ENCODE measurements at places on chromosomes 12 and 14. TPM values are rescaled to one million over a fixed set of nuclear protein-coding genes. Genes with fewer than 3 reads are reported as not detected.

- no peak overlapping the region for H3K27ac ChIP-seq
- H3K4me1 ChIP-seq: no peaks in the 10 kb centered on the region
- no peak overlapping the region for H3K4me3 ChIP-seq
- H3K27me3 ChIP-seq: no peaks in the 10 kb centered on the region
- H3K36me3 ChIP-seq: no peaks in the 10 kb centered on the region
- no peak for DNase-seq
Observed at GRCh38 chr14:90587918-90588317, 191.1 kb downstream of the CALM1 start.

DNA sequence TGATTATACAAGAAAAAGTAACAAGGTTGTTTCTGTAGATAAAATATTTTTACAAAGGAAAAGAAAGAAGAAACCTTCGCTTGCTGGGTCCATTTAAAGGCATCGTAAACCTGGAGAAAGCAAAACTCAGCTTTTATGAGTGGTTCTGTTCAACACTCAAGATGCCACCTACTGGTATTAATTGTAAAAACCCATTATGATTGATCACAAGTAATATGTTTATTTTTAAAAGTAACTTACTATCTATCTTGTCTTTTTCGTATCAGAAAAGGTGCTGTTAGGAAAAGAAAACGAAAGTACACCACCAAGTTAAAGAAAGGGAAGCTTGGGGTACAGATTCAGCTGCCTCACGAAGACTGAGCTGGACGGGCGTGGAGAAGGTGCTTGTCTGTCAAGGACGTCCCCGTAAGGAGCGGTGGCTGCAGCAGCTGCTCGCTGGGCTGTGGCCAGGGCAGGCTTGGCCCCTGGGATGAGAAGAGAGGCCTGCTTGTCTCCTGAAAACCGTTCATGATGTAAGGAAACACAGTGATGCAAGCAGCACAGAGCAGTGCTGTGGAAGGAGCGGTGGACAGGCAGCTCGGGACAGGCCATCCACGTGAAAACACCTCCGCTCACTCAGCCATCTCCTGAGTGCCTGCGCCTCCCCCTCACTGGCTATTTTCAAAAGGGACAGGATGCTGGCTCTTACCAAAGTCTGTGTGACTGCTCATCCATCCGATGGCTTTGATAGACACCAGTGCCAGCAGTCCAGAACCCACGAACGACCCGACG is 25.0 kb downstream of the SLC15A4 start:
- no peak for DNase-seq
- no peak overlapping the region for H3K27ac ChIP-seq

- no peaks in the 10 kb centered on the region for H3K27me3 ChIP-seq
- peaks cover 23% of the 10 kb centered on the region for H3K36me3 ChIP-seq
- no peak overlapping the region for H3K4me3 ChIP-seq
- no peak overlapping the region for H3K27ac ChIP-seq
Observed at GRCh38 chr14:30656190-30656632, 34.1 kb downstream of the SCFD1 start.

TRIM9 gene
- total RNA-seq: 0.52 TPM

- no peak overlapping the region for H3K27ac ChIP-seq
- H3K36me3 ChIP-seq: peaks cover 39% of the 10 kb centered on the region
- no peak for DNase-seq
Observed at GRCh38 chr14:71527838-71528237, 404.4 kb upstream of the RGS6 start.

DNA sequence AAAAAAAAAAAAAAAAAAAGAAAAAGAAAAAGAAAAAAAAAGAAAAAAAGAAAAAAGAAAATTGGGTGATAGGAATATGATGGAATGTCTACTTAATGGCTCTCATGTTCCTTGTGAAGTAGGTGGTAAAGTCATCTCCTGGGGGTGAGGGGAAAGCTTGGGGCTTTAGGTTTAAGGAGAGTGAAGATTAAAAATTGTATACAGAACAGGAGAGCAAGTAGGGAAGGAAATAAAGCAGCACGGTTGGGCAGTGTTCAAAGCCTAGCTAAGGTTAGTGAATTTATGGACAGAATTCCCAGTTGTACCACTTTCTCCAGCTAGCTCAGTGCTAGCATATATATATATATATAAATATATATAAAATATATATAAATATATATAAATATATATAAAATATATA is 40.0 kb upstream of the SLC2A13 start:
- peaks cover 32% of the 10 kb centered on the region for H3K27me3 ChIP-seq
- no peak for DNase-seq
- no peaks in the 10 kb centered on the region for H3K36me3 ChIP-seq

- no peak for DNase-seq
- peaks cover 33% of the 10 kb centered on the region for H3K4me1 ChIP-seq
- peak overlapping the region; percentile 39 for H3K27ac ChIP-seq
- peak overlapping the region; percentile 42 for H3K4me3 ChIP-seq
- no peaks in the 10 kb centered on the region for H3K27me3 ChIP-seq
Observed at GRCh38 chr14:93073910-93074769, 41.6 kb downstream of the ITPK1 start.

GRCh38 chr14:77485901-77486678 is 12.5 kb downstream of the ISM2 start:
- no peak overlapping the region for H3K4me3 ChIP-seq
- H3K4me1 ChIP-seq: no peaks in the 10 kb centered on the region
- H3K27ac ChIP-seq: no peak overlapping the region
- no peaks in the 10 kb centered on the region for H3K36me3 ChIP-seq

TTC7B gene
- 2.4 TPM for total RNA-seq

KRT77 gene
- not detected for total RNA-seq

GRCh38 chr12:53231921-53232645 is at the start of gene RARG:
TSS of gene RARG (minus strand) at chr12:53232209. CDS start at chr12:53227545, 4,664 bp downstream.
- peak within 1 kb of the TSS; percentile 85 for H3K27ac ChIP-seq
- H3K4me3 ChIP-seq: peak within 1 kb of the TSS; percentile 82
- no peaks in the 10 kb centered on the region for H3K27me3 ChIP-seq
- H3K36me3 ChIP-seq: peaks cover 4% of the 10 kb centered on the region
- H3K4me1 ChIP-seq: peaks cover 61% of the 10 kb centered on the region
- peak; percentile 87 for DNase-seq

GRCh38 chr12:56150563-56150962 is 1.8 kb upstream of the MYL6B start:
- H3K4me3 ChIP-seq: peak overlapping the region; percentile 88
- no peak for DNase-seq
- peaks cover 15% of the 10 kb centered on the region for H3K36me3 ChIP-seq

GRCh38 chr14:29126361-29126760 is 359.8 kb downstream of the FOXG1 start:
- no peaks in the 10 kb centered on the region for H3K36me3 ChIP-seq
- no peaks in the 10 kb centered on the region for H3K27me3 ChIP-seq
- no peaks in the 10 kb centered on the region for H3K4me1 ChIP-seq
- DNase-seq: no peak
- H3K27ac ChIP-seq: no peak overlapping the region

DNA sequence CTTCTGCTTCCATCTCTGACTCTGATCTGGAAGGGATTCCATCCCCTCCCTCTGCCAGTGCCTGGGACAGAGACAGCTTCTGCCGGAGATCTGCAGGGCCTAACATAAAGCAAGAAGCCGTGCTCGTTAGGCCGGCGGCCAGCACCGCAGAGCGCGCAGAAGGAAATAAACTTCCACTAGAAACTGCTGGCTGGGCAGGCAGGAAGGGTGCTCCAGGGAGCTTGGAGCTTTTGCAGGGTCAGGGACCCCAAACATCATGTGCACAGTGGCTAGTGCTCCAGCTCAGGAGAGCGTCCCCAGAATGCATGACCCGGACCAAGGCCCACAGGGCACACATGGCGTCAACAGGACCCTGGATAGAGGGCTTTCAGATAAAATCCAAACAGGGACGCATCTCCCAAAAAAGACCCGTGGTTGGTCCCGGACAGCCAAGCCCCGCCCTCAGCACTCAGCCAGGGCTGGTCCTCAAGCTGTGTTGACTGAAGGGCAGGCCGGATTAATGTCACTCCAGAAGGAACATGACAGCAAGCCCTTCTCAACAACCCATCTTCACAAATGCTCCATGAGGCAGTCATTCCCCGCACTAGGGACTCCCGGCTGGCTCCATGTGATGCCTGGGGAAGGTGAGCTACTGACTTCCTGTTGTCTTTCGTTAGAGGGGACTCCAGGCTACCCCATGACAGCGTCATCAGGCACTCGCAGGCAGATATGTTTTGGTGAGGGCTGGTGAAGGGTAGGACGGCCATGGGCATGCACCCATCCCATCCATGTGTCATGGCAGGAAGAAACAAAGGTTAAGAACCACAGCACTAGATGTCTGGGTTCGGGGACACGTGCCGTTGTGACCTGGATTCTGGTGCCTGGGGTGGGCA is 121.5 kb downstream of the CALM1 start:
- H3K36me3 ChIP-seq: no peaks in the 10 kb centered on the region
- H3K4me1 ChIP-seq: no peaks in the 10 kb centered on the region
- no peak overlapping the region for H3K27ac ChIP-seq
- no peak for DNase-seq
- no peak overlapping the region for H3K4me3 ChIP-seq

ITGA7 gene
- 1.5 TPM for total RNA-seq

- no peak overlapping the region for H3K4me3 ChIP-seq
- H3K27me3 ChIP-seq: peaks cover 6% of the 10 kb centered on the region
- no peak for DNase-seq
- peaks cover 9% of the 10 kb centered on the region for H3K4me1 ChIP-seq
- H3K36me3 ChIP-seq: no peaks in the 10 kb centered on the region
Observed at GRCh38 chr12:108594-108993, 42.0 kb downstream of the IQSEC3 start.

DNA sequence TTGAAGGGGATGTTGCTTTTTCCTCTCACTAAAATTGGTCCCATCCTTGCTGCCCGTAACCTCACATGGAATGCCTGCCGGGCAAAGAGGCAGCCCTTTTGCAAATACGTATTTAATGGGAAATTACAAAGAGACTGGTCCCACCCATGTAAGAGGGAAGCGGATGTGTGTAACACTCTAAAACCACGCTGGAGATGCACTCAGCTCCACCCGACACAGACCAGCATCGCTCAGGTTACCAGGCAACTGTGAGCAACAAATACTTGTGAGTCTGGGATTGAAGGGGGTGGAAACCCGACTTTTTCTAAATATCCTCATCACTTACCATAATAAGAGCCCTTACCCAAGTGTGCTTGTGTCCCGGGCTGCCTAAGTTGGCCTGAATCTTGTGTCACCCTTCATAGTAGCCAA is 47.7 kb downstream of the ELK3 start:
- H3K27ac ChIP-seq: peak overlapping the region; percentile 55
- H3K4me3 ChIP-seq: peak overlapping the region; percentile 36
- peaks cover 37% of the 10 kb centered on the region for H3K36me3 ChIP-seq
- peaks cover 52% of the 10 kb centered on the region for H3K4me1 ChIP-seq

GRCh38 chr12:57229634-57230380 is at the start of gene SHMT2:
TSS of gene SHMT2 (plus strand) at chr12:57229711. CDS start at chr12:57229779, 68 bp downstream.
- H3K27me3 ChIP-seq: peaks cover 17% of the 10 kb centered on the region
- H3K36me3 ChIP-seq: peaks cover 45% of the 10 kb centered on the region
- peak; percentile 98 for DNase-seq
- peak within 1 kb of the TSS; percentile 98 for H3K27ac ChIP-seq
- peaks cover 55% of the 10 kb centered on the region for H3K4me1 ChIP-seq
- peak within 1 kb of the TSS; percentile 100 for H3K4me3 ChIP-seq

DNA sequence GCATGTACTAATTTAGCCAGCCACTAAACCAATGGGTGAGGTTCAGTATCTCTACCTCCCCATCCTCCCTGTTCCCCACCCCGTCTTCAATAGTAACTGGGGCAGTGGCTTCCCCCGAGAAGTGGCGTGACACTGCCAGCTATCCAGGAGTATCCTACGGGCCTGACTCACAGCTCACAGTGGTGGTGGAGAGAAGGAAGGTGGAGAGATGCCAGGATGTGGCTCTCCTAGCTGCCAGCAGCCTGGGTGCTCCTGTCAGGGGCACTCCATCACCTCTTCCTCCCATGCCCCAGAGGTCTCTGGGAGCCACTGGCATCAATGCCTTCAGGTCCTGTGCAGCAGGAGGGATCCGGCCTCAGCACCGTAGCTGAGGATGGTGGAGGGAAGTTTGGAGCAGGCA is 49.0 kb downstream of the TSPAN11 start:
- no peak overlapping the region for H3K4me3 ChIP-seq
- no peak overlapping the region for H3K27ac ChIP-seq
- H3K27me3 ChIP-seq: no peaks in the 10 kb centered on the region
- H3K4me1 ChIP-seq: no peaks in the 10 kb centered on the region
- no peak for DNase-seq

DNA sequence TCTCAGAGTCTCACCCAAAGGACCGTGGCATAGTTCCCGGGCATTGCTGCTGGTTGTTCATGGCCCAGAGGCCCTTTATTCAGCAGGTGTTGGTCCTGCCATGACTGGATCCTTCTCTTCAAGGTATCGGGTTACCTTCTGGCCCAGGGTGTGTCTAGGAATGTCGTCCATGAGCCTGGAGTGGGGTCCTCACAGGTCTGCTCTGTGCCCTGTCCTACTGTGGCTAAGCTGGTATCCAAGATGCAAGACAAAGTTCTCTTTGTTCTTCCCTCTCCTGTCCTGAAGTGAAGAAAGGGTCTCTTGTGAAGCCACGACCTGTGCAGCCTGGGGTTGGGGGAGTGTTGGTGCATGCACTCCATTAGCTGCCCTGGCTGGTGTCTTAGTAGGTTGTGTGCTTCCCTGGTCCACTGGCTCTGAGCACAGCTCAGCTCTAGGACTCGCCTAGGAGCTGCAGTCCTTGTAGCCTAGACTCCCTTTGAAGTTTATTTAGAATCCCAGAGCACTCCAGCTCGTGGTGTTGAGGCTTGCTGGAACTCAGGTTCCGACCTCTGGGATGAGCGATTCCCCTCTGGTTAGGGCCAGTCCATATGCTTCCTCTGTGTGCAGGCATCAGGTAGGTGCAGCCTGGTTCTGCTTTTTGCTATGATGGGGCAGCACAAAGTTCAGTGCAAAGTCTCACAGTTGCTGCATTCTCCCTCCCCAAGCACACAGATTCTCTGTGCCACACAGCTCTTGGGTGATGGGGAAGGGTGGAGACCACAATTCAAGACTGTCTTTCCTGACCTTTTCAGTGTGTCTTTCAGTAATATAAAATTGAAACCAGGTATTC is 117.4 kb downstream of the NUBPL start:
- no peak for DNase-seq
- H3K27ac ChIP-seq: no peak overlapping the region
- peaks cover 2% of the 10 kb centered on the region for H3K4me1 ChIP-seq
- H3K4me3 ChIP-seq: no peak overlapping the region

DNA sequence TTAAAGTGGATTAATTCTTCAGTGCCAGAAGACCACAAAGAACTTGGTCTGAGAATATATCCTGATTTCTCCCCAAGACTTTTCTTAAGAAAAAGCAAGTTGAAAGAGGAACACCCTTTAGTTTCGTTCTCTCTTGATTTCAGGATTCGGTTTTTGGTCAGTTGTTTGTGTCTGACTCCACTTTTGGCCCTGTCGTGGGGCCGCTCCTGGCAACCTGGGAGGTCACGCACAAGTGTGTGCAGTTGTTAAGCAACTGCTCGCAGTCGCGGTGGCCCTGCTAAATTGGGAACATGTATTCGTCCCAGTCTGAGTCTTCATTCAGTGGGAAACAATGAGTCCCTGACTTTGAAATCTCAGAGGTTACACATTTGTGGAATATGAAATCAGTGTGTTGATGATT is 68.7 kb downstream of the RGS6 start:
- DNase-seq: no peak
- no peak overlapping the region for H3K4me3 ChIP-seq
- H3K4me1 ChIP-seq: no peaks in the 10 kb centered on the region
- H3K27me3 ChIP-seq: no peaks in the 10 kb centered on the region
- no peaks in the 10 kb centered on the region for H3K36me3 ChIP-seq
- no peak overlapping the region for H3K27ac ChIP-seq

GRCh38 chr12:49059299-49060171 is 1.1 kb downstream of the KMT2D start:
- DNase-seq: peak; percentile 77
- H3K36me3 ChIP-seq: peaks cover 30% of the 10 kb centered on the region
- peak overlapping the region; percentile 98 for H3K4me3 ChIP-seq

All from activated CD4-positive, alpha-beta T cell treated with anti-CD3 and anti-CD28 coated beads, Interleukin-2, amount 10 ng/mL, durations not matched to agents 24 days and 14 days (primary cell).